ENCODE measurements at places on chromosomes 5 and 9. TPM values are rescaled to one million over a fixed set of nuclear protein-coding genes. Genes with fewer than 3 reads are reported as not detected.

The IL5 gene
- total RNA-seq: not detected

- DNase-seq: peak; percentile 34
Measured at GRCh38 chr5:35182910-35183535, 47.3 kb downstream of the PRLR start.

DNA sequence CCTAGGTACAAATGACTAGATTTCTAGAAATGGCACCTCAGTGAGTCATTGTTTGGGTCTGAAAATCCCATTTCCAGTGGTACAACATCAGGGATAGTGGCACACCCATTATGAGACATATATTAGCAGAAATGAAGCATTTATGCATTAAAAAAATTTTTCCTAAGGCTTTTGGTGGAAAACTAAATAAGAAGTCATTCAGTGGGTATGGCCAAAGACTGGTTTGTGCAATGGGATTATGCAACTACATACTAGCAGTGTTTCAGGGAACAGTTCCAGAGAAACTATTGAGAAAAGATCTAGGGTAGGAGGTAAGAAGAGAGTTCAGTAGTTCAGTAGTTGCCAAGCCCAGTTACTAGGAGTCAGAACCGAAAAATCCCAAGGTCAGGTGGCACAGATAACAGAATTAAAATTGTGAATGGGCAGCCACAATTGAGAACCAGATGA is 106.5 kb upstream of the HAPLN1 start:
- no peak for DNase-seq

- DNase-seq: no peak
Measured at GRCh38 chr5:91135475-91136248, 247.5 kb downstream of the ARRDC3 start.

The PHF24 gene
- total RNA-seq: 0.11 TPM

- no peak for DNase-seq
Measured at GRCh38 chr5:72661405-72661804, 154.2 kb upstream of the ZNF366 start.

The NMUR2 gene
- total RNA-seq: not detected

- no peak for DNase-seq
Measured at GRCh38 chr5:176628406-176629228, 1.7 kb downstream of the SNCB start.

DNA sequence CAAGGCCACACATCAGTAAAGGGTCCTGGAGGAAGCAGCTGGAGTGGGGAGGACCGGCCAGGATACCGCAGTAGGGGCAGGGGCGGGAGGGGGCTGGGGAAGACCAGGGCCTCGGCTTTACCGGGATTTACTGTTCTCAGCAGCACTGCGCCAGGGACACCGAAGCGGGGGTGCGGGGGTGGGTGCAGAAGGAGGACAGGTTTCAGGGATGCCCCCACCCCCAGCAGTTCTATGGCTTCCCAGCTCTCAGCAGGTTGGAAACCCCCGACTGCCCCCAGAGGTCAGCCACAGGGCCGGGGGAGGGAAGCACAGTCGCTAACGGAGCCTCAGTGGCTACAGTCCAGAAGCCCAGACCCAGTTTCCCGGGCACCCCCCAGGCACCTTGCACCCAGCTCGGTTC is 21.3 kb downstream of the NR5A1 start:
- DNase-seq: no peak

The CDKN2A gene
- 0.30 TPM for total RNA-seq

- no peak for DNase-seq
Measured at GRCh38 chr9:110252509-110253139, 3.7 kb downstream of the TXN start.

GRCh38 chr5:141742866-141743851 is 61.1 kb upstream of the ARAP3 start:
- no peak for DNase-seq

GRCh38 chr9:21730899-21731298 is 71.5 kb upstream of the MTAP start:
- DNase-seq: no peak

The PCDHA9 gene
- total RNA-seq: not detected

DNA sequence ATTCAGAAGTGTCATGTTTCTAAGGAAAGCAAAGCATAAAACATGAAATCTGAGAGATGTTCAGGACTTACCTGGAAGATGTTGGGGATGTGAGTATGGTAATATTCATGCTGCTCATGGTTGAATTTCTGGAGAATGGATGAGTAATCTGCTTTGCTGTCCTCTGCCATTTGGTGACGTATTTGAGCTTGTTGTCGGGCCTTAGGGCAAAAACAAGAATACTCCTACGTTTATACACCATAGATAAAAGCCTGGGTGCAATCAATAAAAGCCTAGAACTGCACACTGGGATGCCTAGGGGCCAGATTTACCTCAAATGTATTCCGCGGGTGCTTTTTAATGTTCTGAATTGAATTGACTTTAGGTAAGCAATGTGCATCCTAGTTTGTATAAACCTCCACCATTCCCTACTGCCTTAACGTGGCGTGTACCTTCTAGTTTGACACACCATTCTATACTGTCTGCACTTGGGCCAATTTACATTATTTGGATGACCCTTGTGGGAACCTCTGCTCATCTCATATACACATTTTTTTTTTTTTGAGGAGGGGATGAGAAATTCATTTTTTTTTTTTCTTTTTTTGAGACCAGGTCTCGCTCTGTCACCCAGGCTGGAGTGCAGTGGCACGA is 94.4 kb downstream of the USP20 start:
- DNase-seq: no peak

The RASEF gene
- 0.05 TPM for total RNA-seq

DNA sequence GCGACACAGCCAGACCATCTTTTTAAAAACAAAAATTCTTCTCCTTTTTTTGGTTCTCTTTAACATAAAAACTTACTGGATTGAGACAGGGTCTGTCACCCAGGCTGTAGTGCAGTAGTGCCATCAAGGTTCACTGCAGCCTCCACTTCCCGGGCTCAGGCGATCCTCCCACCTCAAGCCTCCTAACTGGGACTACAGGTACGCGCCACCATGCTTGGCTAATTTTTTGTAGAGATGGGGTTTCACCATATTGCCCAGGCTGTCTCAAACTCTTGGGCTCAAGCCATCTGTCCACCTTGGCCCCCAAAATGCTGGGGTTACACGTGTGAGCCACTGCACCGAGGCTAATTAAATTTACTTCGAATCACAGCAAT is 13.8 kb downstream of the HNRNPK start:
- DNase-seq: no peak

The SGCD gene
- total RNA-seq: 98.7 TPM

The ENHO gene
- total RNA-seq: not detected

The HAPLN1 gene
- 2.1 TPM for total RNA-seq

DNA sequence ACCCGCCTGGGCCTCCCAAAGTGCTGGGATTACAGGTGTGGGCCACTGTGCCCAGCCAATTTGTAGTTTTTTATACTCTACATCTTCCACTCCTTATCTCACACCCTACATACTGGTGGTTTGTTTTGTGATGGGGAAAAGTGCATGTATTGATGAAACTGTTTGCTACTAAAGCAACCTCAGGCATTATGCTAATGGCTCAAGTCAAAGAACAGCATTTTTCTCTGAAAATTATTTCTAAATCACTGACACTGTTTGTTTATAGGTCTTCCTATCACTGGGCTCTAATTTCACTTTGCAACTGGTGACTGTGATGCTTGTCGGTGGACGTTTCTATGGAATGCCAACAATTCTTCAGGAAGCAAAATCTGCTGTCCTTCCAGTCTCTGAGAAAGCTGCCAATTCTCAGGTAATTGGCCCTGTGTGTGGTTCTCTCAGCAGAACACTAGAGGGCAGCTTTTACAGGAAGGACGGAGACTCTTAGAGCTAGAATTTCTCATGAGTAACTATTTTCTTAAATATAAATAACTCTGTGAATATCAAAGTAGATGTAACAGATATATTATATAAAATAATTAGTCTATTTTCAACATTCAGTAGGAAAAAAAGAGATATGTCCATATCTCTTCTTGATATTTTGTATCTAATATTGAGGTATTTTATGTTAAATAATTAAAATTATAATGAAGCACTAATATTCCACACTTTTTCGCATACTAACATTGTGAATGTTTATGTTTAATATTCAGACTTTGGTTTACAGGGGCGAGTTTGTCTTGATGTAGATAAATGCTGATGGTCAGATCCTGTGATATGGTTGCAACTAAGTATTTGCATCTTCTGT is 244.1 kb downstream of the ADGRV1 start:
- DNase-seq: no peak

The LHX3 gene
- total RNA-seq: not detected

GRCh38 chr5:148899993-148900392 is 73.6 kb downstream of the ADRB2 start:
- DNase-seq: no peak

- DNase-seq: no peak
Measured at GRCh38 chr9:121783521-121784507, 132.4 kb downstream of the DAB2IP start.

- DNase-seq: no peak
Measured at GRCh38 chr9:128087262-128087661, 19.2 kb downstream of the SLC25A25 start.

The CDO1 gene
- 6.8 TPM for total RNA-seq

- DNase-seq: peak; percentile 64
Measured at GRCh38 chr5:133610489-133611356, 1.6 kb downstream of the FSTL4 start.

GRCh38 chr9:112793213-112793810 is 42.8 kb downstream of the SNX30 start:
- DNase-seq: peak; percentile 54

GRCh38 chr5:134041570-134042411 is 37.0 kb upstream of the VDAC1 start:
- no peak for DNase-seq

DNA sequence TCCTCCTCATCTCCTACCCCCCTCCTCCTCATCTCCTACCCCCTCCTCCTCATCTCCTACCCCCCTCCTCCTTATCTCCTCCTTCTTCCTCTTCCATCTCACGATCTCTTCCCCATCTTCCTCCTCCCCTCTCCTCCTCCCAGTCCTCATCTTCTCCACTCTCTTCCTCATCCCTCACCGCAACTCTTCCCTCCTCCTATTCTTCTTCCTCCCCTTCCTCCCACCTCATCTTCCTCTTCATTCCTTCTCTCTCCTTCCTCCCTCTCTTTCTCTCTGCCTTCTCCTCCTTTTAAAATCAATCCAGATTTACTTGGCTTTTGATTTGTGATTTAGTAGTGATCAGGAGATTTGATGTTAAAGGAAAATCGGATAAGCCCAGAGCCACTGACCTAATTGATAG is 15.0 kb upstream of the BOD1 start:
- no peak for DNase-seq

The ASPN gene
- total RNA-seq: 17.5 TPM

- DNase-seq: no peak
Measured at GRCh38 chr5:111227801-111228200, 3.6 kb downstream of the CAMK4 start.

- DNase-seq: no peak
Measured at GRCh38 chr5:80656425-80656824, 1.6 kb upstream of the DHFR start.

DNA sequence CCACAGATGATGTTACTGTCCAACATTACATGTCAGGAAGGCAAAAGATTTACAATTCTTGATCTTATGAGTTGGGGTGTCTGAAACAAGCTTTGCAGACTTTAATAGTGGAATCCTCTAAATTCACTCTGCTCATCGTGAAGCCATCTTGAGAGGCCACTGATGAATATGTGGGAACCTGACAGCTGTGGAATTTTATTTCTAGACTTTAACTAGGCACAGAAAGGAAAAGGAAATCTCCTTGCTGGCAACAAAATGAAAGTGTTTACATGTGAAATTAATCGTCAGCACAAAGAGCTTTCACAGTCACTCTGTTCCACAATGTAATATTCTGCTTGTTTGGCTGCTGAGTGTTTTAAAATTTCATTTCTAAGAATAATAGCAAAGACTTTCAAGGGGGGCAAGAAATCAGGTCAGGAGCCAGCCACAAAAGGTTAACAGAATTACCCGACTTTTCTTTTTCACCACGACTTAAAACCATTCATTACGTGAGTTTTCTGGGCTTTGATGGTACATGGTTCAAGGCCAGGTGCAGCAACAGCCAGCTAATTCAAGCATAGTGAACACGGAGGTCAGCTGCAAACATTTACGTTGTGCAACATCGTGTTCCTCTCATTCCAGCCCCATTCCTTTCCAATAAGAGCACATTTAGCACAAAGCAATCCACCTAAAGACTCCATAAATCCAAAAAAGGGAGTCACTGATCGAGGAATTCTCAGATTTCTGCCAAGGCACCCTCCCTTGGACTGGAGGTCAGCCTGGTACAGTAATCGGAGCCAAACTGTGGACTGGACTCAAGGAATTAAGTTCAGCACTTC is 14.6 kb downstream of the NREP start:
- no peak for DNase-seq

DNA sequence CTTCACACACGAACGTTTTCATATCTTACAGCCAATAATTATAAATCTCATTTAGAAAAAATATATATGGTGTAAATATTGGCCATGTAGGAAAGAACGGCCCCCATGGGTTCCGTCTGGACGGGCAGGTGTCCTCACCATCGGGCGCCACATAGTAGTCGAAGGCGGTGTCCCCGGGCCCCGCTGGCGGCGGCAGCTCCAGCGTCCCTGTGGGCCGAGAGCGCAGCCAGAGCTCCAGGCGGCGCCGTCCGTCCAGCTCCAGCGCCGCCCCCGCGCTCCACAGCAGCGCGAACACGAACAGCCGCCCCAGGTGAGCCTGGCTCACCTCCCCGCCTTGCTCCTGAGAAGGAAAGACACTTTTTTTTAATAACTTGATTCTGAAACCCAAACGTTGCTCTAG is 134.6 kb downstream of the DNAH5 start:
- no peak for DNase-seq

Measured in left ventricle myocardium inferior (tissue), 1 donor.